Activated T-helper 17 cell treated with anti-CD3 and anti-CD28 coated beads, Interleukin-2, amount 50 U/mL, for 72 hours (primary cell): ENCODE measurements at places on chromosomes 5 and 9. TPM values are rescaled to one million over a fixed set of nuclear protein-coding genes. Genes with fewer than 3 reads are reported as not detected.
A peak's percentile ranks its signal among the peaks of the same experiment; 100 is the strongest.

The AP3S1 gene
- 253 TPM for total RNA-seq

- no peaks in the 10 kb centered on the region for H3K36me3 ChIP-seq
- H3K27me3 ChIP-seq = no peaks in the 10 kb centered on the region
- H3K27ac ChIP-seq = no peak overlapping the region
Measured at GRCh38 chr5:108797396-108797795, 49.7 kb downstream of the FER start.

DNA sequence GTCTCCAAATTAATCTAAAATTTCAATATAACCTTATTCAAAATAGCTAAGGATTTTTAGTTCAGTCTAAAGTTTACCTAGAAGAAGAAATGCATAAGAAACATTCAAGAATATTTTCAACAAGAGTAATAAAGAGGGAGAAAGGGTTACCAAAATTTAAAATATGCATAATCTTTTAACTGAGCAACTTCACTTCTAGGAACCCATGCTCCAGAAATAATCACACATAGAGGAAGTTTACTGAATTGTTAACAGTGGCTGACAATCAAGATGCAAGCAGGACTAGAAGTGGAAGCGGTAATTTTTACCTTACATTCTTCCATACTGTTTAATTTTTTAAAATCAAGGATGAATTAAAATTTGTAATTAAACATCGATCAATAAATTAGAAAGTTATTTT, 1.9 kb downstream of the PJA2 start:
- peaks cover 22% of the 10 kb centered on the region for H3K4me1 ChIP-seq
- H3K27ac ChIP-seq = peak overlapping the region; percentile 98
- H3K4me3 ChIP-seq = peak overlapping the region; percentile 97

- peaks cover 11% of the 10 kb centered on the region for H3K4me1 ChIP-seq
- H3K27me3 ChIP-seq = no peaks in the 10 kb centered on the region
- no peak overlapping the region for H3K27ac ChIP-seq
- ATAC-seq = no peak
- peaks cover 97% of the 10 kb centered on the region for H3K36me3 ChIP-seq
- H3K4me3 ChIP-seq = no peak overlapping the region
Measured at GRCh38 chr5:176491901-176492300, 43.7 kb downstream of the FAF2 start.

The LMX1B gene
- total RNA-seq = not detected

- H3K27me3 ChIP-seq = no peaks in the 10 kb centered on the region
- no peak overlapping the region for H3K27ac ChIP-seq
- H3K4me1 ChIP-seq = peaks cover 24% of the 10 kb centered on the region
Measured at GRCh38 chr5:154947778-154948177, 6.9 kb downstream of the MRPL22 start.

DNA sequence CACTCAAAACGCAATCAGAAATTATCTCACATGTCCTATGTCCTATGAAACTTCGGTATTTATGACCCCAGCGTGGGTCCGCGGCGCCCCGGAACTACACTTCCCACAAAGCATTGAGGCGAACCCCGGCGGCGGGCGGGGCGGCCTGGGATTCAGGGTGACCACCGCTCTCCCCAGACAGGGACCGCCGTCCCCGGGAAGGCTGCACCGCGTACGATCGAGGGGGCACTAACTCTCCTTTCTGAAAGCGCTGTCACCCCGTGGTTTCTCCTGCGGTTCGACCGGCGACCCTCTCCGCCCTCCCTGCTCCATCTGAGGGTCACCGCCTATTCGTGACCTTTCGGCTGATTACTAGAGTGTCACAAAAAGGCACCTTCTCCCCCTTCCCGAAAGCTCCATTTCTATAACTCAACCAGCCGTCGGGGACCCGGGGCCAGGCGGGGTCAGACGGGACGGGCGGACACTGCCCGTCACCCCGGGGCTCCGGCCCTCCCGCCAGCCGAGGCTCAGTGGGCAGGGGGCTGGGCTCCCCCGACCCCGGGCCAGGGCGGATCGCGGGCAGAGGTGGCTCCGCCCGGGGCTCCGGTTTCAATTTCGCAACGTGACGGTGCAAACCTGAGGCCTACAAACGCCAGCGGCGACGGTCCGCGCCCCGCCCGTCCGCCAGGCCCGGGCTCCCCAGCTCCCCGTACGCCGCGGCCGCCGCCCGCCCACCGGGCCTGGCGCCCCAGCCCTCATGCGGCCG, 1.3 kb downstream of the ECPAS start:
- peak; percentile 48 for ATAC-seq
- peak overlapping the region; percentile 76 for H3K27ac ChIP-seq
- no peaks in the 10 kb centered on the region for H3K27me3 ChIP-seq

The GOLPH3 gene
- 51.7 TPM for total RNA-seq

DNA sequence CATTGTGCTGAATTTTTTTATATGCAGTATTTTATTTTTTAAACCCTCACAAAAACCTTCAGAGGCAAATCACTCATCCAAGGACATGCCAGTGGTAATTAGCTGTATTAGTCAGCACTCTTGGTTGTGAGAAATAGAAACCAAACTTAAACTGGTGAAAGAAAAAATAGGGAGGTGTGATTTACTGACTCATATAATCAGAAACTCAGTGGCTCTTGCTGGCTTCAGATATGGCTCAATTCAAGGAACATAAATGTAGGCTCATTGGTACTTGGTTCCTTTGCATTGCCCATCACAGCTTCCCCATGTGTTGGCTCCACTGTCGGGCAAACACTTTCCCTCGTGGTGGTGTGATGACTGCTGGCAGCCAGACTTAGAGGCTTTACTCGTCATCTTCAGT, 497.2 kb downstream of the MAT2B start:
- H3K4me1 ChIP-seq = no peaks in the 10 kb centered on the region
- ATAC-seq = peak; percentile 74
- H3K4me3 ChIP-seq = no peak overlapping the region
- H3K36me3 ChIP-seq = no peaks in the 10 kb centered on the region

DNA sequence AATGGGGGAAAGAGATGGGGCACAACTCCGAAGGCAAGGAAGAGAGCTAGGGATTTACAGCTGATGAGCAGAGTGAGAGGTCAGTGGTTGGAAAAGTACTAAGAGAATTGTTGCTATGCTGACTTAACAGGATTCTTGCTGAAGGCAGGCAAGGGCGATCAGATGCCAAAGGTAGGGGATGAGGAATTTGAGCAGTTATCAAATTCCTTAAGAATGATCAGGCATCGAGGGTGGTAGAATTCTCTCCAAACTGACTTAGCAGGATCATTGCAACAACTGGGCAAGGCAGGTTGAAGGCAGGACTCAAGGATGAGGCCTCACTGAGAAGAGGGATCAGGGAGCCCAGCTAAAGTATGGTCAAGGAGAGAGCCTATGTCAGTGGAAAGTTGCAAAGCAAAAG, 171.0 kb downstream of the HSD17B3 start:
- H3K4me3 ChIP-seq = no peak overlapping the region
- H3K27ac ChIP-seq = no peak overlapping the region
- no peaks in the 10 kb centered on the region for H3K36me3 ChIP-seq

- no peak overlapping the region for H3K27ac ChIP-seq
- peaks cover 16% of the 10 kb centered on the region for H3K36me3 ChIP-seq
- no peaks in the 10 kb centered on the region for H3K27me3 ChIP-seq
- no peak for ATAC-seq
- peak overlapping the region; percentile 26 for H3K4me3 ChIP-seq
- H3K4me1 ChIP-seq = peaks cover 27% of the 10 kb centered on the region
Measured at GRCh38 chr9:91427873-91428272, 4.2 kb upstream of the NFIL3 start.

- ATAC-seq = peak; percentile 79
- no peaks in the 10 kb centered on the region for H3K36me3 ChIP-seq
- H3K27me3 ChIP-seq = peaks cover 61% of the 10 kb centered on the region
Measured at GRCh38 chr9:97853844-97854695, 1.0 kb downstream of the FOXE1 start.

- no peak overlapping the region for H3K27ac ChIP-seq
- no peak for ATAC-seq
- H3K4me3 ChIP-seq = no peak overlapping the region
- no peaks in the 10 kb centered on the region for H3K4me1 ChIP-seq
Measured at GRCh38 chr5:128455841-128456361, 82.1 kb downstream of the FBN2 start.

The ERBIN gene
- total RNA-seq = 43.9 TPM

DNA sequence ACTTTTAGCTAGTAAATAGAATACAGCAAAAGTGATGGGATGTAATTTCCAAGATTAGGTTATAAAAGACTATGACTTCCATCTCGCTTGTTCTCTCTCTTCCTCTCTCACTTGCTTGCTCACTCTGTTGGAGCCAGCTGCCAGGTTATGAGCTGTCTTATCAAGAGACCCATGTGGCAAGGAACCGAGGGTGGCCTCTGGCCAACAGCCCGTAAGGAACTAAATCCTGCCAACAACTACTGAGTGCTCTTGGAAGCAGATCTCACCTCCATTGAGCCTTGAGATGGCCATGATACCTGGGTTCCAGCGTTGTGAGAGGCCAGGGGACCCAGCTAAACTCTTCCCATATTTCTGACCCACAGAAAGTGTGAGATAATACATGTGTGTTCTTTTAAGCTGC, 636.1 kb downstream of the ACTL7B start:
- no peak overlapping the region for H3K27ac ChIP-seq
- H3K27me3 ChIP-seq = peaks cover 3% of the 10 kb centered on the region
- H3K4me3 ChIP-seq = no peak overlapping the region
- H3K4me1 ChIP-seq = no peaks in the 10 kb centered on the region
- H3K36me3 ChIP-seq = no peaks in the 10 kb centered on the region

DNA sequence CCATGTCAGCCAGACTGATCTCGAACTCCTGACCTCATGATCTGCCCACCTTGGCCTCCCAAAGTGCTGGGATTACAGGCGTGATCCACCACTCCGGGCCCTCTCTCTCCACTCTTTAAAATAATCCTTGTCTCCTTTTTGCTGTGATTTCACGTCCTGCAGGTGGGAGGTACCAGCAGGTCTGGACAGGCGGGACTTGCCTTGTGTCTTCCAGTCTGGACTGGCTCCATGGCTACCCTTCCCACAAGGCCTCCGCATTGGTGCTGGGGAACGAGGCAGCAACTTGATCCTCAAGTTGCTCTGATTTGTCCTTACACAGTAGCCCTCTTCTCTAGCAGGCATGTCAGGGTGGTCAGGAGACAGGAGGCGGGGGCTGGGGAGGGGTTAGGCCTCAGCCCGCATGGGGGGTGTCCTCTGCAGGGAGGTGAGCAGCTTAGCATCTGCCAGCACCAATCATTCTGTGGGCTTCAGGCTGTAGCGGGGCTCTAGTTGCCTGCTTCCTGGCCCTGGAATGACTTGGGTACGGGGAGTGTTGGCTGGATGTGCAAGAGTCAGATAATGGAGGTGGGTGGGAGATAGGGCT, 54.3 kb downstream of the TENT4A start:
- no peak overlapping the region for H3K4me3 ChIP-seq
- no peaks in the 10 kb centered on the region for H3K36me3 ChIP-seq
- H3K27ac ChIP-seq = no peak overlapping the region
- no peaks in the 10 kb centered on the region for H3K27me3 ChIP-seq

The GADD45G gene
- 5.7 TPM for total RNA-seq

GRCh38 chr9:117535973-117536372, 121.1 kb upstream of the ASTN2 start:
- no peak overlapping the region for H3K4me3 ChIP-seq
- ATAC-seq = no peak
- H3K4me1 ChIP-seq = no peaks in the 10 kb centered on the region
- peaks cover 1% of the 10 kb centered on the region for H3K27me3 ChIP-seq
- no peak overlapping the region for H3K27ac ChIP-seq
- H3K36me3 ChIP-seq = no peaks in the 10 kb centered on the region

DNA sequence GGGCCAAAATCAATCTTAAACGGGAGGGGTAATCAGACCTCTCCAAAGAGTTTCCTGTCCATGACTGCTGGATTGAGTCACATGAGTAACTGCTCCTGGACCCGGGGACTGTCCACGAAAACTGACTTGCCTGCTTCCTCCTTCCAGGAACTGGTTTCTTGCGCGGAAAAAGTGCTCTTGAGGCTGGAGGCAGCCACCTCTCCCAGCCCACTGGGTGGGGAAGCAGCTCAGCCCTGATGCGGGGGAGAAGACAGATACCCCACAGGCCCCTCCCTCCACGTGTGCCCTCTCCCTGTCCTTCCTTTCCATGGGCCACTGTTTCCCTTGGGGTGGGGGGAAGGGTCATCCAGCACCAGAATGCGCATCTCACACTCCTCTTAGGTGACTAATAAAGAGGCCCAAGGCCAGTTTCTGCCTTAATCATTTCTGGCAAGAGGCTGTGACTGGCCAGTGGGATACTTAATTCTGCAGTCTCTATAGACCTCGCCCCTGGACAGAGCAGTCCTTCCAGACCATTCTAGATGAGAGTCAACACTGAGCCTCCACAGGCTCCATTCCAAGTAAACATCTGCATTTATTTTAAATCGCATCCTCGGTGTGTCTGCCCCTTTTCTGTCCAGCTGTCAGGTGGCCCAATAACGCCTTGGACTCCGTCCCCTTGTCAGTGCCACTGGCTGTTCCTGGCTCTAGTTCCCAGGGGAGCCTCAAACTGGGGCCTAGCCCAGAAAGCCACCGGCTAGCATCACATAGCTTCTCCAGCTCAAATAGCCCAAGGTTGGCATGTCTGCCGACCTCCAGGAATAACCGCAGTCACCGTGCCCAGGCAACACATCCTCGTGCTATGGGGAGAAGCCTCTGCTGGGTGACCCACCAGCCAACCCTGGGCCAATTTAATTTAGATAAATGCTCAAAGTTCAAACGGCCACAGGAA, 12.0 kb downstream of the REXO4 start:
- peak overlapping the region; percentile 79 for H3K27ac ChIP-seq
- no peak for ATAC-seq
- H3K36me3 ChIP-seq = peaks cover 67% of the 10 kb centered on the region
- peaks cover 8% of the 10 kb centered on the region for H3K4me1 ChIP-seq

DNA sequence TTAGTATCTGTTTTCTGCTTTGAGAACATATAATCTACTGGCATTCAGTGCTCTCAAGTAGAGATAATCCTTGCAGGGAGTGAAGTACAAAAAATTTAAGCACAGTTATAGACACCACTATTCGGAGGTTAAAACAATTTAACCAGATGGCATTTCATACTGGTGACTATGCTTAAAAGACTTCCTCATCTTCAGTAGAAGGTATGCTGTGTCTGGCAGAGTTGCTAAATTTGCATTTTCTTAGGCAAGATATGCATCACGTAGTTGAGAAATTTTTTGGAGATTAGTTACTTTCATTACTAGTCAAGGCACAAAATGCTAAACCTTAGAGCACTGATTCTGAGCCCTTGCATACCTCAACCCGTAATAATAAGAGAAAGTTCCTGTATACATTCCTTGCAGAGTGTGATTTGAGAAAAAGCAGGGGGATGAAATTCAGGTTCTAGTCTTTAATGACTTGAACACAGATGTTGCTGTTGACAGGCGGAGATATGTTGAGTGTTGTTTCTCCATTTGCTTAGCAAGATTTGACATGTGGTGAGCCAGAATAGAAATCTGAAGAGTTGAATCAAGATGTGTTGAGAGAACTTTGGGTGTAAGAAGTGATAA, 70.8 kb upstream of the STARD4 start:
- no peak for ATAC-seq
- H3K27me3 ChIP-seq = peaks cover 28% of the 10 kb centered on the region
- no peaks in the 10 kb centered on the region for H3K36me3 ChIP-seq
- H3K4me3 ChIP-seq = no peak overlapping the region
- no peaks in the 10 kb centered on the region for H3K4me1 ChIP-seq

DNA sequence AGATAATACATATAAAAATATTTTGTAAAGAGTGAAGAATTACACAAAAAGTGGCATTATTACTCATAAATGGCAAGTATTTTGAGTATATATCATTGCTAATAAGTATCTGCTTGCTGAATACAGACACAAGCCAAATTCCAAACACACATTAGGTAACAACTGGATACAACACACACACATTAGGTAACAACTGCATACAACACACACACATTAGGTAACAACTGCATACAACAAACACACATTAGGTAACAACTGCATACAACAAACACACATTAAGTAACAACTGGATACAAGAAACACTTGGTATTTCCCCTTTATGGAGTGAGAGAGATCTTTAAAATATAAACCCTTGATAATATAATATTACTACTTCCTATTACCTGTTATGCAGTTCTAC, 13.2 kb downstream of the LRRC14B start:
- H3K36me3 ChIP-seq = peaks cover 55% of the 10 kb centered on the region
- no peak overlapping the region for H3K4me3 ChIP-seq
- no peak for ATAC-seq
